ENCODE measurements at places on chromosomes 16 and 17.

GRCh38 chr16:53121043-53121620, 66.3 kb downstream of the CHD9 start:
- no peak for DNase-seq

DNA sequence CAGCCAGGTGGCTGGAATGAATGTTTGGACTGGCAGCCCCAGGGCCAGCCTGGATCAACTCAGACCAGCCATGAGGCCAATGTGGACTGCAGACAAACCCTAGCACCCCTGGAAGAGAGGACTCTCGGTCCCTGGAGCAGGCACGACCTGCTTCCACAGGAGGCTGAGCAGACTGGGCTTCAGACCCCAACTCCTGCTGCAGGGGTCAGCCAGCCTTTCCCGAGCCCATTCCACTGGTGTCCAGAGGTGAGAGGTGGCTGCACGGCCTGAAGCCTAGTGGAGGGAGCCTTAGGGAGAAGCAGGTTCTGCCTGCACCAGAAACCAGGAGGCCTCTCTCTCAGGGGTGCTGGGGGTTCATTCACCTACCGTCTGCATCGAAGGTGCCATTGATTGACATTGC, 97.1 kb downstream of the CPPED1 start:
- DNase-seq = no peak

GRCh38 chr17:31226373-31226772, 70.7 kb downstream of the OMG start:
- DNase-seq = no peak

- no peak for DNase-seq
These were observed 3.3 kb downstream of the TOX3 start for GRCh38 chr16:52543654-52544053.

DNA sequence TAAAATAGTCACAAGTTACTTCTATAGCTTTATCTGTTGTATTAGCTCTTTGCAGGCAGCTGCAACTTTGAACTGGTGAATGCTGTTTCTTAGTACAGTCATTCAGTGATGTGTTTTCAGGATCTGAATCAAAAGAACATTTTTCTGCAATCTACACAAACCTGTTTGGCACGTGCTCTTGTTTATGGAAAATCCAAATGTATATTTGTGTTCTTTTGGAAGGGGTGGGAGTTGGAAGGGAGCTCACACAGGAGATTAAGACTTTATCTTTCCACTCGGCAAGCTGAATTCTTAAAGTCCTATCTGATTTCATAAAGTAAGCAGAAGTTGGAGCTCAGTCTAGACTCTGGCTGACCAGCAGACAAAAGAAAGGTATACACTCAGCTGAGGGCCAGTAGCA, 300.2 kb downstream of the MAP2K6 start:
- no peak for DNase-seq

DNA sequence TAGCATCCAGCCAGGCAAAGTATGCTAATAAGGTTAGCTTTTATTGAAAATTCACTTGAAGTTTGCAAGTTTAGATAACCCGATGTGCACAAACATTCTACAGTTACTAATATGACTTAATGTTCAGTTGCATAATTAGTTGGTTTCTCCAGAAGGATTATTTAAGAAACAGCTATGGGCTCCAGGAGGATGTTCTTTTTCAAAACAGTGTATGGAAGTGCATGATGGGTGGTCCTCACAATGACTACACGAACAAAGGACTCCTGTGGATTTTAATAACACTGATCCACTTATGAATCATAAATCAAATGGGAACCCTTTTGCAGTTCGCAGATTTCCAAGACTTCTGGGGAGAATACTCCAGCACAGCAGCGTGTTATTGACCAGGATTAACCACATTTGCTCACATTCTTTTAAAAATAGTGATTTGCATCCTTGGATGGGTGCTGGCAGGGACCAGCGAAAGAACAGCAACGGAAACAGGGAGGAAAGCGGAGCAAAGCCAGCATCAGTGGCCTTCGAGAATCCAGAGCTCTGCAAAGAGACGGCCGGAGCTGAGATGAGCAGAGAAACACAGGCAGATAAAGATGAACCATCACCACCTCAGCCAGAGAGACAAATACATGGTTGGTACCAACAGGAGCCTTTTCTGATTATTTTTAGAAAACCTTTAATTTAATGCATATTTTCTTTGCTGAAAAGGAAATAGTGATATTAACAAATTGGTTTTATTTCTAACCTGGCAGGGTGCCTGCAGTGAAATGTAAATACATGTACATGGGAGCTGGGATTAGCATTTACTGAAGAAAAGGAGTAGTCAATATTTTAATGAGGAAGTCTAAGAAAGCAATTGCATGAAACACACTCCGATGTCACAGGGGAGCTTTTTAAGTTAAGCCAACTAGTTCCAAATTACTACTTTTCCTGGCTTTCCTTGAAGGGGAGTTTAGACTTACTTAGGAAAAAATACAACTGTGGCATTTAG, 623.2 kb upstream of the ZFHX3 start:
- no peak for DNase-seq

GRCh38 chr16:8847623-8848022, 21.2 kb downstream of the CARHSP1 start:
- no peak for DNase-seq

GRCh38 chr16:62033065-62033464, 3.2 kb downstream of the CDH8 start:
- no peak for DNase-seq

- DNase-seq = no peak
These were observed 30.1 kb downstream of the CRLF3 start for GRCh38 chr17:30794372-30794771.
